ENCODE measurements at places on chromosomes 3 and 15.

DNA sequence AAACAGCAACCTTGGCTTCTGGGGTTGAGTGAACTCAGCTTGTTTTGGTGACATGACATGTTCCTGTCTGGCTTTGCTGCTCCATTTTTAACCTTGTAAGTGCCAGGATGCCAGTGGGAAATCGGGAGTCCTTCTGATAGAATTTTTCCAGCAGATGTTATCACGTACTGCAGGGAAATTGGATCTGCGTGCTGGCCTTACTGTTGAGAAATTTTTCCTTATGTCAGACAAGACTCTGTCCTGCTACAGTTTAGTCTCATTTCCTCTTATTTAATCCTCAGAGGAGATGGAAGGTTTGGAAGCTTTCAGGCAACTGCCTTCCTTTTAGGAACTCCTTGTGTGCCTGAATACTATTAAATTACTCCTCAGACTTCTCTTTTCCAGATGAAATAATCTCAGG, 80.6 kb downstream of the PGPEP1L start:
- no peak for DNase-seq

- no peak for DNase-seq
Observed at GRCh38 chr3:4704552-4704951, 211.4 kb downstream of the ITPR1 start.

GRCh38 chr15:63050731-63051155, 8.2 kb downstream of the TPM1 start:
- DNase-seq, result no peak

GRCh38 chr3:115921711-115922110, 298.4 kb downstream of the GAP43 start:
- no peak for DNase-seq

DNA sequence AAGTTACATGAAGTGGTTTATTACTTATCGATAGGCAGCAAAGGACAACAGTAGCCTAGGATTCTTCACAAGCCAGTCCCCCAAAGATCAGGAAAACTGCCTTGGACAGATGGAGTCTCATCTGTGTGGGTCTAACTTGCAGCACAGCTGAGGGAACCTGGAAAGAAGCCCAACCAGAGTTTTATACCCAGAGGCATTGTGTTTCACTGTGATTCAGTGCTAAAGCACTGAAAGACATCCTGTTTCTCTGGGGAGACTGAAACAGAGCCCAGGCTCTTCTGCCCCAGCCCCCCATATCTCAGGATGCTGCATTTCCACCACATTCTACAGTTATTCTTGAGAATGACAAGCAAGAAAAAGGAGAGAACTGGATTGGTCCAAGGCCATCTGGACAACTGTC, 48.2 kb upstream of the PYDC2 start:
- DNase-seq, result no peak

GRCh38 chr15:68353421-68354135, 76.0 kb downstream of the FEM1B start:
- DNase-seq, result no peak

- no peak for DNase-seq
Observed at GRCh38 chr3:159922861-159923312, 65.7 kb upstream of the IL12A start.
